ENCODE measurements at places on chromosomes 7 and 10.

DNA sequence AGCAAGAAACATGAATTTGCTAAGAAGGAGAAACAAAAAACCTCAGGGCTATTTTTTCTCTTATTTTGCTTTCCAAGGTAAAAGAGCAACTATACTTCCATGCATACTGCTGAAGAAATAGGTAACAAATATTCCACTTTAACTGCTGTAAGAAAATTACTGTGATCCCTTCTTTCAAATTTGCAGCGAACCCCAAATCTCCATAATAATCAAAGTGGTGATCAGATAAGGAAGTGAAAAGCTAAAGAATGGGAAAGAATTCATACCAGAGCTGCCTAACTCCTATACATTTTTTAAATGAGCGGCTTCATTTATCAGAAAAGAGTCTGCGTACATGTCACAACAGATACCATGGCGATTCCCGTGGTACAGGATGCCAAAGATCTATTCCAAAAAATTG, 7.2 kb downstream of the SGCE start:
- DNase-seq: no peak

- no peak for DNase-seq
Observed at GRCh38 chr10:65675236-65675635, 1250.6 kb upstream of the LRRTM3 start.

GRCh38 chr10:75542906-75543305, 111.5 kb downstream of the LRMDA start:
- DNase-seq: peak; percentile 61

- no peak for DNase-seq
Observed at GRCh38 chr10:72740528-72740927, 48.6 kb downstream of the MCU start.

- DNase-seq: no peak
Observed at GRCh38 chr7:74015670-74016069, 12.3 kb upstream of the ELN start.

GRCh38 chr7:131370523-131370968, 42.9 kb downstream of the MKLN1 start:
- no peak for DNase-seq

- no peak for DNase-seq
Observed at GRCh38 chr7:138429577-138430250, 30.3 kb upstream of the TRIM24 start.

GRCh38 chr10:94101894-94102293, 108.2 kb downstream of the PLCE1 start:
- DNase-seq: no peak

DNA sequence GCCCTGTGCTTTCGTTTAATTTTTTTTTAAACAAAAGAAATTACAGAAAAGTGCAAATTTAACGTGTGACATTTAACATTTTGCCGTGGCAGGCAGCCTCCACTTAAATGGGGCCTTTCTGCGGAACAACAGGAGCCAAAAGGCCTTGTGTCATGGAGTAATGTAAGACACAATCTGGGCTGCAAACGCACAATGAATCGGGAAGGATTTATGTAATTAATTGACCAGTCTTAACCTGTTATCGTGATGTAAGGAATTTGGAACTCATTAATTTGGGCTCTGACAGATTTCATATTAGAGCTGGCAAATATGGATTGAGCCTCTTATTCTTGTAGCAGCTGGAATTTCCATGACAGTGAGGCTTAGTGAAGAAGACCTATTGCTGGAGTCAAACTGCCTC, 86.4 kb downstream of the SNX10 start:
- no peak for DNase-seq

DNA sequence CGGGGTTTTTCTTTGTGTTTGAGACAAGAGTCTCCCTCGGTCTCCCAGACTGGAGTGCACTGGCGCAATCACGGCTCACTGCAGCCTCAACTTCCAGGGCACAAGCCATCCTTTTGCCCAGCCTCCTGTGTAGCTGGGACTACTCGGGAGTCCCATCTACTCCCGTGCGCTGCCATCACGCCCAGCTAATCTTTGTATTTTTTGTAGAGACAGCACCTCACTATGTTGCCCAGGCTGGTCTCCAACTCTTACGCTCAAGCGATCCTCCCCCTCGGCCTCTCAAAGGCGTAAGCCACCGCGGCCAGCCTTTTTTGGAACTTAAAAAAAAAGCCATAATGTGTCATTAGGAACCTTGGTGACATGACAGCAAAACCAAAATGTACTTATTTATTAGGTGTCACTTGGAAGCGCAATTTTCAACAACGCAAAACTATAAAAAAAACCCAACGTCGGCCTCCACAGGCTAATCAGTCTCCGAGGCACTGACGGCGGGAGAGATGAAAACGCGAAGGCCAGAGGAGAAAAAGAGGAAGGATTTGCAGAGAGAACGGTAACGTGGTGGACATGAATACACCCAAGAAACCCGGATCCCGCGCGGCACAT, 911 bp upstream of the HNRNPH3 start:
- DNase-seq: no peak

DNA sequence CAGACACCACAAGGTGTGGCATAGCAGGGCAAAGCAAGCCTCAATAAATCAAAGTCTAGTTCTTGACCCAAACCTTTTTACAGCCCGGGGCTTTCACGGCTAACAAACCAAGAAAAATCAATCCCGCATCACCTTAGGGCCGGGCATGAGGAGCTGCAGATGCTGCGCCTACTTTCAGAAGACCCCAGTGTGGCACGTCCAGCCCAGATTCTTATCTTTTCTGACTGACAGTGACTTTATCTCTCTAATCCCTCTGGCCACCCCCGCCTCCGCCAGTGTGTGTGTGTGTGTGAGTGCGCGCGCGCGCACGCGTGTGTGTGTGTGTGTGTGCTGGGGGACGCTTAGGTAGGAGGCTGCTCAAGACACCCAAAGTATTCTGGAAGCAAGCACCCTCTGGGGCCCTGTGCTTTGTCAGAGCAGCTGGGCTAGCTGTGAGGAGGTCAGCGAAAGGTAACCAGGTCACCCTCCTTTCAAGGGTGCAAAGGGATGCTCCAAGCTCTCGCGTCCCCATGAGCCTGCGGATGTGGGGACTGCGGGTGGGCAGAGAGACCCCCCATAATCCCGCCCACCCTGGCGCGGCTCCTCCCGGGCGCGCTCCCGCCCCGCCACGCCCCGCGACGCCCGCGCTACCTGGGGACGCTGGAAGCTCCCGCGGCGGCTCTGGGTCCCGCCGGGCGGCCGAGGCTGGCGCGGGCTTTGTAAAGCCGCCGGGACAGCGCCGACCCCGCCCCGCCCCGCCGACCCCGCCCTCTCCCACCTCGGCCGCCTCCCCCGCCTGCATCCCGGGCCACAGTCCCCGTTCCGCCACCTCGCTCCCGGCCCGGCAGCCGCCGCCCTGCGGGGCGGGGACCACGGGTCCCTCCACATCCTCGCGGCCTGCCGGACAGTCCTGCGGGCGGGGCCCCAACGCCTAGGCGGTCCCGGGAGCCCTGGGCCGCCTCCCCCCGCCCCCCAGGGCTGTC, 57.1 kb upstream of the RHOBTB1 start:
- no peak for DNase-seq

DNA sequence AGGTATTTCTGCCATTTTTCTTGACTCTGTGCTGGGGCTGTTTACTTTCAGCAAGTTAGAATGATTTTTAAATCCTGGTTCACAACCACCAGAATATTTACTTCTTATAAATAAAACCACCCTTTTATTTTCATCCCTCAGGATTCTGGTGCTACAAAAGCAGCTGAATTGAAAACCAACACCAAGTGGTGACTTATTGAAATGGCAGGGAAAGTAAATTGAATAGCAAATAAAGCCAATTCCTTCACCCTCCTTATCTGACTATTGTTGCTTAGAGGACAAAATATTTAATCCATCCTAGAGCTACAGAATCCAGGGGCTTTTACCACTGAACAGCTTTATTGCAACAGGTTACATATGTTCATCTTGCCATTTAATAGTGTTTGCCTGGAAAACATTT, 828.6 kb upstream of the GHITM start:
- no peak for DNase-seq

DNA sequence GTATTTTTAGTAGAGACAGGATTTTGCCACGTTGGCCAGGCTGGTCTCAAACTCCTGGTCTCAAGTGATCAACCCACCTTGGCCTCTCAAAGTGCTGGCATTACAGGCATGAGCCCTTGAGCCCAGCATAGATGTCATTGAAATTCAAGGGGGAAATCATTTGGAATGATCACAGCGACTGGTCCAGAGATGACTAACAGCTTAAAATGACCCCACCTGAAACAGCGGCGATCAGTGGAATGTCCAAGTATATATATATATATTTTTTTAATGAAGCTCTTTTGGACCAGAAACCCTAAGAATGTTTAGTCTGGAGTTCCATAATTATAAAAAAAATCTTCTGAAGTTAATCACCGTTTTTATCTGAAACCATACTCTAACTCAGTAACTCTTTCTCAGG, 12.5 kb upstream of the AKR1E2 start:
- DNase-seq: no peak

- no peak for DNase-seq
Observed at GRCh38 chr7:80247144-80247543, 112.5 kb downstream of the GNAI1 start.

DNA sequence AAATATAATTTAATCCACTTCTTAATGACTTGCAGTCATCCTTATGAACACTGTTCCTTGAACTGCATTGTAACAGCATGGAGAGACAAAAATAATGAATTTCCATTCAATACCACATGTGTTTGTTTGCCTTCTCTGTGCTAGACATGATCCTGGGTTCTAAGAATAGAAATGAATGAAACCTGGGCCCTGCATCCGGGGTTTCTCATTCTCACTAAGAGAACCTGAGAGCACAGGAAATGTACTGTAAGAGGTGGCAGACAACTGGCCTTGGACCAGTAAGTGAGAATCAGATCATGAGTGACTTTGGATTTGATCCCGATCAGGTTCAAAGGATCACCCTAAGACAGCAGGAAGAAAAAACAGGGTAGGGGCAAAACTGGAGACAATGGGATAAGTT, 37.2 kb upstream of the CUL1 start:
- no peak for DNase-seq

- DNase-seq: no peak
Observed at GRCh38 chr7:20466543-20467021, 135.9 kb downstream of the ITGB8 start.

DNA sequence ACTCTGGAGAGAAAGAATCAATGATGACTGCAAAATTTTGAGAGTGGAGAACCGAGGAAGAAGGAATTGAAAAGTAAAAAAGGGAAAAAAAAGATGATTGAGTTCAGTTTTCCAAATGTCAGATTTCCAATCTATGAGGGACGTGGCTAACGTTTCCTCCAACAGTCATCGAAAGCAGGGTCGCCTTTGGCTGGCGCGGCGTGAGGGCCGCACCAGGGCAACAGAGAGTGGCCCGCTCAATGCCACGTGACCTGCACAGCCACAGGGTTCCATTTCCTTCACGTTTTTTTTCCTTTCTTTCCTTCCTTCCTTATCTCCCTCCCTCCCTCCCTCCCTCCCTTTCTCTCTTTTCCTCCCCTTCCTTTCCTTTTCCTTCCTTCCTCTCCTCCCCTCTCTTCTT, 101.9 kb downstream of the WDR37 start:
- no peak for DNase-seq

- DNase-seq: no peak
Observed at GRCh38 chr7:7127773-7128172, 54.6 kb upstream of the C1GALT1 start.

- DNase-seq: no peak
Observed at GRCh38 chr10:113754125-113754524, 2.6 kb downstream of the PLEKHS1 start.

DNA sequence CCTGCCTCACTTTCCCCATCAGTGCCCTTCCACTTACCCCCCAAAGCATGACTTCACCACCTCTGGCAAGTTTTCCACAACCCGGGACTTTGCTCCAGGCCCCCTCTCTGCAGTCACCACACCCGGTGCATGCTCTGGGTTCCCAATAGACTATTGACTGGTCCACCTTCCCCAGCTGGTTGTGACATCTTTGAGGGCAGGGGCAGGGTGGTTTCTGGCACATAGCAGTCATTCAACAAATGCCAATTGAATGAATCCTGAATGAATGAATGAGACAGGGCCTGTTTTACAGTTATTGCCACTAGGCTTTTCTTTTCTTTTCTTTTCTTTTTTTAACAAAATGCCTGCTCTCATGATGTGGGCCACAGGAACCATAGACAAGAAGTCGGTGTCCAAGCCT, 28.8 kb upstream of the DOCK1 start:
- DNase-seq: no peak

Data from GM04503 (cell line).